Dermis microvascular lymphatic vessel endothelial cell (primary cell): ENCODE measurements at places on chromosomes 5 and 9. TPM values are rescaled to one million over a fixed set of nuclear protein-coding genes. Genes with fewer than 3 reads are reported as not detected.

- DNase-seq = peak; percentile 17
These were observed 102.2 kb downstream of the DEPDC1B start for GRCh38 chr5:60597572-60598320.

DNA sequence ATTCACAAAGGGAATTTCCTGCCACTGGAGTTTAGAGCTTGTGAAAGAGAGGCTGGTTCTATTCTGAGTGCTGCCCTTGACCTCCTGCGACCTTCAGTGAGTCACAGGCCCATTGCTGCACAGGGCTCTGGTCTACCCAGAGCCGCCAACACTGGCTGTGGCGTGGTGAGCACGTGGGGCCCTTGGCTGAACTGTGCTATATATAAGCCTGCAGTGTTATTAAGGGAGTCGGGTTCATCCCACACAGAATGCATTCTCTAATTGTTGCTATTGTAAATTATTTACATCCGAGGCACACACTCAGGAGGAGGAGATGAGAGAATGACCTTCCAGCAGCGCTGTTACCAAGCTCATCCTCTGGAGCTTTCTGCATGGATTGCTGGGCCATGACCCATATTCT, 47.1 kb downstream of the BRINP1 start:
- no peak for DNase-seq

Gene TAL2
- 0.13 TPM in 1 of 2 replicates, not detected in the other for total RNA-seq

- no peak for DNase-seq
These were observed 48.7 kb downstream of the ANKDD1B start for GRCh38 chr5:75659791-75660450.

DNA sequence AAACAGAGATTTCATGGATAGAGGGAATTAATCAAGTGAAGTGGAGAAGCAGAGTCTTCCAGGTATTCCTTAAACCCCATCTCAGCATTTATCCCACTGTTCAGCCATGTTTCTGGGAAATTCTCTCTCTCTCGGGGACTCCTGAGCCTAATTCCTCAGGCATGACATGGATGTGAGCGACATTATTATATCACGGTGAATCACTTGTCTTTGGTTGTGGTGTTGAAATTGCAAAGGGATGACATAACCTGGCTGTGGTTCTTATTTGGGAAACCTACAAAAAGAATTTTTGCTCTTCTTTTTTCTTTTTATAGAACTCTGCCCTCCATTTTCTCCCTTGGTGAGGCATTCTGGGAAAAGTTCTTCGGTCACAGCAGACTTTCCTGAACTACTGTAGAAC, 457.9 kb upstream of the PTGER4 start:
- no peak for DNase-seq

GRCh38 chr5:131630963-131631350, 4.1 kb downstream of the RAPGEF6 start:
- DNase-seq = no peak

GRCh38 chr9:134046894-134047681, 20.7 kb downstream of the BRD3 start:
- no peak for DNase-seq

GRCh38 chr9:106878081-106878837, 15.3 kb downstream of the ZNF462 start:
- no peak for DNase-seq

DNA sequence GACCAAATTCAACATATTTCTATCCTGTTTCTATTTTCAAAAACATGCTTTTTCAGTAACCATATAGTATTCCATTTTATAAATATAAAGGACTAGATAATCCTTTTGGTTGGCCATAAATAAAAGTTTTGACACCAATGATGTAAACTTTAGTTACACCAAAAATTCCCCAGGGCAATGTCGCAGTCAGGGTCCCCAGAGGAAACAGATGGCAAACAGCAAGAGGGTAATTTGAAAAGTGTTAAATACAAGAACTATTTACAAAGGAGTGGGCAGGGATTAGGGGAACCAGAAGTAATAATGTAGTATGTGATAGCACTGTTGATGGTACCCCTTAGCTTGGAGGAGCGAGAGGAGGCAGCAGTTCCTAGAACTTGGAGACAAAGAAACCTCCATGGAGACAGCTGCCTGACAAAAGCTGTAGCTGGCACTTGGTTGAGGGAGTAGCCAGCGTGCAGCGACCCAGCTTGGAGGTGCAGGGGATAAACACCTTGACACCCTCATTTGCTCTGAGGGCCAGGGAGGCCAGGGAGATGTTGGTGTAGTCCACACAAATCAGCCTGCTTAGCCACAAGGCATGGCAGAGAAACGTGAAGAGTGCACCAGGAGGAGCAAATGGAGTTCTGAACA, 18.3 kb upstream of the MSANTD3 start:
- no peak for DNase-seq

DNA sequence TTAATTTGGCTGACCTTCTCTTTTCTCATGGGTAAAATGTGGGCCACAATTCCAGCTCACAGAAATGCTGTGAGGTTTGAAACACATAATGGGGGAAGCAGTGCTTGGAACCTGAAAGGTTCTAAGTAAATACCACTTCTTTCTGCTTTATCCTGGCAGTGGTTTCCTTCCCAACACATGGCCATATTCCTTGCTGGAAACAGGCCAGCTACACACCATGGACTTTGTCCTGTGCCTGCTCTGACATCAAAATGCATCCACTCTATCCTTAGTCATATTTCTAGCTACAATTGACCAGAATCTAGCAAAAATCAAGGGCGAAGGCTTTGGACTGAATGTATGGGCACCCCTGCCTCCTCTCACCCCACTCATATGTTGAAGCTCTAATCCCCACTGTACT, 93.1 kb upstream of the TRPC7 start:
- no peak for DNase-seq

- DNase-seq = no peak
These were observed 80.3 kb upstream of the PHYKPL start for GRCh38 chr5:178312880-178313282.

GRCh38 chr5:109468737-109469420, 59.1 kb upstream of the PJA2 start:
- DNase-seq = peak; percentile 97

DNA sequence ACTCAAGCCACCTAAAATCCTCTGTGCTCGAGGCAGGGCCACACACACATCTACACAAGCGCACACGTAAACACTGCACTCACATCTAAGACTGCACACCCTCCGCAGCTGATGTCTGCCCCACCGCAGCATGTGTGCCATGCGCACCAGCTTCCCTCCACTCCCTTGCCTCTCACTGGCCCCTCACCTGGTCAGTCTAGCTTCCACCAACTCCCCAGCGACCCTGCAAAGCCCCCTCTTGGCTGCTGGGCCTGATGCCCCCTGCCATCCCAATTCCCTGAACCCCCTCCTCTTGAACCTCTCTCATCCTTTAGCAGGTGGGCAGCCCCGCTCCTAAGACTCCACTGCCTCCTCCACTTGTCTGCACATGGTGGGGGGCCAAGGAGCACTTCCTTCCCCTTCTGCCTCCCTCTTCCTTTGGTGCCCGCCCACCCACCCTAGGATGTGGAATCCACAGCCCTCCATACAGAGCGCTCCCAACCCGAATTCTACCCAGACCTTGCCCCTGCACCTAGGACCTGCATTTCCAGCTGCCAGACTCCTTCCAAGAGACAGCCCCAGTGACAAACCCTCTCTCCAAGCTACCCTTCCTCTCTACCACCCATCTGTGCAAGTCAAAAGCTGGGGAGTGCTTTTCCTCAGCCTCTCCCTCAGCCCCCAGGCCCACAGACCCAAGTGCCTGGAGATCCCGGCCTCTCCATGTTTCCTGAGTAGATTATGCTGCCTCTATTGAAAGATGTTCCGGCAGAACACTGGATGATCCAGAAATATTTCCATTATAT, 23.9 kb downstream of the ADAMTS2 start:
- DNase-seq = no peak

Gene BARHL1
- not detected in 2 replicates for total RNA-seq

DNA sequence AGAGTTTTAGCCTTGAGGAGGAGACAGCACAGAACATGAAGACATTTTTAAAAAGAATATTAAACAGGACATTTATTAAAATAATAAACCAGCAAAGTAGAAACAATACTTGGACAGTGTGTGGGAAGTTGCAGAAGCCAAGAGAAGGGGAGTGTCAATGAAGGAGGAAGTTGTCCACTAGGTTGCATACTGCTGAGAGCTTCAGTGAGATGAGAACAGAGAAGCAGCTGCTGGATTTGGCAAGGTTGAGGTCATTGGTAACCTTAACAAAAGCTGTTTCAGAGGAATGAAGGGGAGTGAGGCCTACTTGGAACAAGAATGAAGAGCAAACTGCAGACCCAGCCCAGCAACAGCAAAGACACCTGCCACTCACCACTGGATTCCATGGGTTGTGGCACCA, 11.4 kb downstream of the BHMT start:
- DNase-seq = no peak

Gene C9orf152
- total RNA-seq = not detected in 2 replicates

DNA sequence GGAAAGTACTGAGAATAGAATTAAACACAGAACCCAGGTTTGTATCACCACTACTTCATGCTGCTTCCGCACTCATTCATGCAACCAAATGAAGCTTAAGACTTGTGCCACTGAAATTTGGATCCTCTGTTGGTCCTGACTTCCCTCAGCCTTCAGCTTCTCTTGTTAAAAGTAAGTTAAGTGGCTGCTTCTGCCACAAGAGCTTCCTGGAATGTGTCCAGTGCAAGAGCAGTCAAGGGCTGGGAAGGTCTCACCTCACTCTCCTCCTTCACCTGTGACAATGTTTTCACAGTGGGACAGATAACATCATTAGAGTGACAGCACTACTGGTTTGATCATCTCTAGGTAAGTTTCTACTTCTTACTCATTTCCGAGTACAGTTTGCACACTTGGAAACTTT, 7.9 kb downstream of the SNCAIP start:
- no peak for DNase-seq
